CD4-positive, alpha-beta memory T cell (primary cell): ENCODE measurements at places on chromosomes 2 and 18.

GRCh38 chr2:121489911-121490583, 40.6 kb upstream of the RNU4ATAC start:
- DNase-seq = no peak

DNA sequence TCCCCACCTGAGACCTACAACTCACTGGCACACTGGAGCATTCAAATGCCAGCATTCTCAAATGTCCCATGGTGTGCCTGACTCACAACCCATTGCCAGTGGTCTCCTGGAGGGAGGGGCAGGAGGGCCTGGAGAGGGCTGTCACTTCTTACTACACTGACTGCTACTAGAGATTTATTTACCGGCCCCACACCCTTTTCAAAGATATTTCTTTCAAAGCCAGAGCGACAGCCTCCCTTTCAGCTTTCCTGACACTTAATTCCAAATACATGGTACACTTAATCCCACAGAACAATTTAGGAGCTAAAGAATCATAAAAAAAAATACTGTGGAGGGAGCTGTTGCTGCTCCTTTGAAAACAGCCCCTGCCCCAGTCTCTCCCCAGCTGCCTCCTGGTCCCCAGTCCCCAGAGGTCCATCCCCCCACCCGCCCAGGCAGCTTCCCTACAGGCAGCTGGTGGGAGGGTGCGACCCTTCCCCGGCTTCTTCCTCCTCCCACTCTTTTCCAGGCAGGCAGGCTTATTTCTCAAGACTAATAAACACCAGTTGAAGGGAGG, 129.1 kb upstream of the SMAD2 start:
- DNase-seq = no peak

GRCh38 chr18:63795606-63796005, 20.4 kb downstream of the SERPINB7 start:
- no peak for DNase-seq

GRCh38 chr2:108615480-108616090, 81.3 kb downstream of the LIMS1 start:
- DNase-seq = peak; percentile 46

- DNase-seq = no peak
Observed at GRCh38 chr2:191405546-191405945, 160.3 kb downstream of the MYO1B start.

DNA sequence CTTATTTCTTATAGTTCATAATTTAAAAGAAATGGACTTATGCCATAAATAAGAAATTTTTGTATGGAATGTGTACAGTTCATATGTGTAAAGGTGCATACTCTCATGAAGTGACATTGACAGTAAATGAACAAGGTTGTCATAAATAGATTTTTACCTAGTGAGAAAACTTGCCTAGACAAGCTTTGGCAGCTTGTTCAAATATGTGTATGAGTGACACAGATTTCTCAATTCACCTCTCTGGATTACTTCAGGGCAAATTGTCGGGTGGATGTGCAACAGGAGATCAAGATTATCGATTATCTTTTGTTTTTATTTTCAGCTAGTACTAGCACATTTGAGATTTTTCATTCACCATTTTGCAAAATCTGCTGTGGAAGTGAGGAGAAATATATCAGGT, 758.1 kb upstream of the ACVR2A start:
- no peak for DNase-seq

DNA sequence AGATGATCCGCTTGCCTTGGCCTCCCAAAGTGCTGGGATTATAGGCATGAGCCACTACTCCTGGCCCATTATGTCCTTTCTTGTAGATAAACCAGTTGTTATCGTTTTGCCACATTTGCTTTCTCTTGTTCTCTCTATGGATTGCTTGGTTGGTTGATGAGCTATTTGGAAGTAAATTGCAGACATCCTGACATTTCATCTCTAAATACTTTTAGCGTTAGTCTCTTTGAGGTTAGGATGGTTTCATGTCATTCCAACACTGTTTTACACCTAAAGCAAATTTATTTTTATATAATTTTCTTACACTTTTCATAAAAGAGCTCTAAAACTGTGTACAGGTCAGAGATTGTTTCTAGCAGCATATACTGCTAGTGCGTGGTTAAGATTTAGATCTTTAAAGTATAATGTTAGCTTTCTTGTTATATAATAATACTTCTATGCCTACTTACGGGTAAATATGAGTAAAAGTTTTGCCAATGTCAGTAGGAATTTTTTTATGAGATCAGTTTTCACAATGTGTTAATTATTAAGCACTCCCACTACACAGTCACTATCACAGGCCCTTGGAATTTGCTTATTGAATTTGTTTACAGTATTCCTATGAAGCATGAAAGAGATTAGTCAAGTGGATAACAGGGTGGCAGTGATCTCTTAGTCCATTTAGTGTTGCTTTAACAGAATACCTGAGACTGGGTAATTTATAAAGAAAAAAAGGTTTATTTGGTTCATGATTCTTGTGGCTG, 10.3 kb downstream of the POLI start:
- no peak for DNase-seq

GRCh38 chr2:231785413-231785812, 832 bp upstream of the COPS7B start:
- no peak for DNase-seq

DNA sequence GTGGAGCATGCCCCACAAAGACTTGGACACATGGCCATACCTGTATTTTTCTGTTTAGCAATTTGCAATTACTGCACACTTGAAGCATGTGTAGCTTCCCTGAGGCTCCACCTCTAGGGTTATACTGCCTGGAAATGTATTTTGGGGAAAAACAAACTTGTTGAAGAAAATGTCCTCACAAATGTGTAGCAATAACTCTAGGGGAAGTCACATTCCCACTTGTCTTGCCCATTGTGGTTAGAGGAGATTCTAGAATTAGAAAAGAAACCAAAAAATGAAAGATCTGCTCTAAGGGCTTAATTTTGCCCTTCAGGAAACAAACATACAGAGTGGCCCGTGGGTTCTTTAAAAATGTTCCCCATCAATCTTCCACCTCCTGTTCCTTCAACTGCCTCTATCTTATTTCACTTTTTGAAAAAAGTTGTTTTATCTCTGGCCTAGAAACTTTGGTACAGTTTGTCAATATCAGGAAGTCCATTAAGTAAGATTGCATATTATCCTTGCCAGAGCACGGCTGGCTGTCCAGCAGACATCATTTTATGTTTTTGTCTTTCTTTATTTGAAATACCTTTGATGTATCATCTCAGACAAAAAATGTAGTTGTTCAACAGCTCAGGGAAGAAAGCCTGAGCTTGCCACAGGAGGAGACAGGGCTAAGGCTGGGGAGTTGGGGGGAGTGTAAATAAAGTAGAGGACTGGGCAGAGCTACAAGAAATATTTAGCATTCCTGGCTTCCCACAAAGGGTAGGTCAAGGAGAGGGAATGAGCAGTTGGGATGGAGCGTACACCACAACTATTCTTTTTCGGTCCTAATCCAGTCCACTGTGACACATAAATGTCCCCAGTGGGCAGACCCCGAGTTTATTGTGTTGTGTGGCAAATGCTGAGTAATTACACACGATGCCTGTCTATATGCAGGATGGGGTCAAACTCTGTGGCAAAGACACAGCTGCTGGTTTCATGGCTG, 96.8 kb upstream of the CDC42EP3 start:
- DNase-seq = no peak

- DNase-seq = no peak
Observed at GRCh38 chr18:58541146-58541788, 87.6 kb downstream of the ALPK2 start.

DNA sequence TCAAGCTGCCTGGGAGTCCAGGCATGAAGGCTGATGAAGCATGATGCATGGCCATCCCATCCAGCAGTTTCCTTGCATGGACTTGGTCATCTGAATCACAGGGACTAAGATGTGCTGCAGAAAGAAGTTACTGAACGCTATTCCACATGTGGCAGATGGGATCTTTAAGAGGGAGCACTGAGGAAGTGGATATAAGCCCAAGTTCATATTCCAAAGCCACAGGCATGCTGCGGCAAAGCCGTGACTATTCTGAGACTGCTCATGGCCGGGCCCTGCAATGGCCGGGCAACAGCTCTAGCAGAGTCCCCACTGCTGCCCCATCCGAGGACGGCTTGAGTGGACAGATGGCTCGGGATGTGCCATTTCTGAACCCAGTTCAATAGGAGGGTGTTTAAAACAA, 61.5 kb downstream of the STPG4 start:
- DNase-seq = no peak

- DNase-seq = no peak
Observed at GRCh38 chr2:209495855-209496585, 72.2 kb downstream of the MAP2 start.

- DNase-seq = no peak
Observed at GRCh38 chr2:156396126-156396525, 40.1 kb upstream of the GPD2 start.
